Fibroblast of lung (primary cell): ENCODE measurements at places on chromosomes 6 and 20. TPM values are rescaled to one million over a fixed set of nuclear protein-coding genes. Genes with fewer than 3 reads are reported as not detected.

Gene ADGB
- not detected in 2 replicates for total RNA-seq

Gene BNIP5
- total RNA-seq, result not detected in 2 replicates

Gene NNAT
- 0.26 and 0.83 TPM in 2 replicates for total RNA-seq

Gene EYA4
- 23.9 and 38.0 TPM in 2 replicates for total RNA-seq

Gene TP53TG5
- under 0.01 TPM in 1 of 2 replicates, not detected in the other for total RNA-seq

Gene IRAK1BP1
- total RNA-seq, result 4.4 and 5.6 TPM in 2 replicates
